Right atrium auricular region (tissue), 2 donors: ENCODE measurements at places on chromosomes 7 and 10. TPM values are rescaled to one million over a fixed set of nuclear protein-coding genes. Genes with fewer than 3 reads are reported as not detected.

ADAM22 gene
- total RNA-seq: 3.9 TPM

AGK gene
- 41.9 TPM for total RNA-seq

- H3K36me3 ChIP-seq: no peaks in the 10 kb centered on the region
- DNase-seq: no peak
- no peaks in the 10 kb centered on the region for H3K27me3 ChIP-seq
- H3K4me1 ChIP-seq: no peaks in the 10 kb centered on the region
- H3K27ac ChIP-seq: no peak overlapping the region
- H3K4me3 ChIP-seq: no peak overlapping the region
These were observed 336.0 kb downstream of the SUGCT start for GRCh38 chr7:40470817-40471216.

DNA sequence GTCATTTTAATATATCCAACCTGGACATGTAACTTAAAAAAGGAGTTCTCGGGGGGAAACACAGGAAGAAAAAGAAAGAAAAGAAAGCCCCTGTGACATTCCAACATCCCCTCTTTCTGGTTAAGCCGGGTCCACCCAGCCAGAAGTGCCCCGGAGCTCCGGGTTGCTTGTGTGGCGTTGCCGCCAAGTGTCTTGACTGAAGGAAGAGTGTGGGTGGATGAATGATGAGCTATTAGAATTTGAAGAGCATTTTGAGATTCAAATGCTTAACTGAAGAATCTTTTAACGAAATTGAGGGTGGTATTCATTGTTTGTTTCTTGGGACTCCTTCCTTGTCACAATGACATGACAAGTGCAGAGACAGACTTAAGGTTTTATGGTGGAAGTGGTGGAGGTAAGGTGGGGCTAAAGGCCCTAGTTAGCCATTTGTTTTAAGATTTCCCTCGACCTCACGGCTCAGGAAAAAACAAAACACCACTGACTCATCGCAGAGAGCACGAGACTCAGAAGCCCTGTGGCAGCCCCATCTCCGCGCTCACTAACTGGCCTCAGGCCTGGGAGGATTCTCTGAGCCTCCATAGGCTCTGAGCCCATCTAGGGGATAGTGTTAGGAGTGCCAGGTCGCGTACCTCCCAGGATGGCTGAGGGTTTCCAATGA, 1.8 kb upstream of the GLI3 start:
- no peak overlapping the region for H3K4me3 ChIP-seq
- H3K27me3 ChIP-seq: no peaks in the 10 kb centered on the region
- H3K27ac ChIP-seq: peak overlapping the region; percentile 91
- H3K4me1 ChIP-seq: no peaks in the 10 kb centered on the region
- no peaks in the 10 kb centered on the region for H3K36me3 ChIP-seq

- DNase-seq: no peak
- no peak overlapping the region for H3K27ac ChIP-seq
- H3K4me1 ChIP-seq: peaks cover 6% of the 10 kb centered on the region
- H3K4me3 ChIP-seq: no peak overlapping the region
- H3K27me3 ChIP-seq: no peaks in the 10 kb centered on the region
These were observed 22.5 kb downstream of the ST8SIA6 start for GRCh38 chr10:17431871-17432311.

DNA sequence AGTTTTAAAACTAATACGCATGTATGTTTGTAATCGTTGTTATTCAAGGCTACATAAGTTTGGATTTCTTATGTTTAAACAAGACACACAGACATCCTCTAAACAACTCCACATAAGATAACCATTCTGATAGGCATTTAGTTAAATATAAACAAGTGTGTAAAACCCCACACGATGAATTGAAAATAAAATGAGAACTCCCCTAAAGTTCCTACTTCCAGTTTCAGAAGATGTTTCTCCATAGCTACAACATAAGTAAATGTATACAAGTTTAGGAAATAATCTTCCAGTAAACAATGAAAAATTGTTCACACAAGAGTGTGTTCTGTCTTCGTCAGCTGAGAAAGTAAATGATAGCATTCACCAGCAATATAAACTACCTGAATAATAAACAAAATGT, 246.8 kb downstream of the RNLS start:
- no peaks in the 10 kb centered on the region for H3K4me1 ChIP-seq
- no peak overlapping the region for H3K27ac ChIP-seq
- H3K4me3 ChIP-seq: no peak overlapping the region
- H3K27me3 ChIP-seq: no peaks in the 10 kb centered on the region
- no peak for DNase-seq
- no peaks in the 10 kb centered on the region for H3K36me3 ChIP-seq

GRCh38 chr7:149216402-149216801, 21.1 kb downstream of the ZNF282 start:
- no peaks in the 10 kb centered on the region for H3K4me1 ChIP-seq
- H3K4me3 ChIP-seq: no peak overlapping the region
- H3K27me3 ChIP-seq: no peaks in the 10 kb centered on the region
- no peak for DNase-seq
- peaks cover 96% of the 10 kb centered on the region for H3K36me3 ChIP-seq

DNA sequence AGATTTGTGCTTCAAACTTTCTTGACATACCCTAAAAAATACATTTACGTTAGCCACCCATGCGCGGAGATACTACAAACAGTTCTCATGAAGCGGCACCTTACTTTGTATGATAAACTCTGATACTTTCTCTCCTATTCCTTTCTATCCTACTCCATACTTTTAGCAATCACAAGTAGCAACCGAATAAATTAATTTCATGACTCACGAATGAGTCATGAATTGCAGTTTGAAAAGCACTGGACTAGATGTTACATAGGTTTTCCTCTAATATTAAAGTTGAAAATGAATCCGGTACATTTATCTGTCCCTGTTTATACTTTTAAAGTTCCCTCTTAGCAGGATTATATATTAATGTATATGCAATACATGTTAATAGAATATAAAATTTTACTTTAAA, 67.6 kb downstream of the CUBN start:
- H3K4me1 ChIP-seq: no peaks in the 10 kb centered on the region
- no peak for DNase-seq
- no peaks in the 10 kb centered on the region for H3K27me3 ChIP-seq
- H3K27ac ChIP-seq: peak overlapping the region; percentile 56

DNA sequence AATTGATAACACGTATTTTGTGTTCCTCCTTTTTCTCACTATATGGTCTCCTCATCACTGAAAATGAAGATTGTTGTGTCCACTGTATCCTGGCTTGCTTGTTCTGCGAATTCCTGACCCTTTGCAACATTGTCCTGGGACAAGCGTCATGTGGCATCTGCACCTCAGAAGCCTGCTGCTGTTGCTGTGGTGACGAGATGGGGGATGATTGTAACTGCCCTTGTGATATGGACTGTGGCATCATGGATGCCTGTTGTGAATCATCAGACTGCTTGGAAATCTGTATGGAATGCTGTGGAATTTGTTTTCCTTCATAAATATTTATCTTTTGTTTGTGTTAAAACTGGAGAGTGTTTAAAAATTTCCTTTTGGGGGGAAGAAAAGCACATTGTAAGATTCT, 93.7 kb downstream of the MDFIC start:
- peaks cover 4% of the 10 kb centered on the region for H3K4me1 ChIP-seq
- H3K36me3 ChIP-seq: peaks cover 8% of the 10 kb centered on the region
- H3K27me3 ChIP-seq: no peaks in the 10 kb centered on the region
- no peak overlapping the region for H3K27ac ChIP-seq

GPR26 gene
- total RNA-seq: not detected
